ENCODE measurements at places on chromosomes 3 and 15. TPM values are rescaled to one million over a fixed set of nuclear protein-coding genes. Genes with fewer than 3 reads are reported as not detected.

GRCh38 chr3:8500989-8501370, 643 bp upstream of the LMCD1 start:
- no peak for DNase-seq

DNA sequence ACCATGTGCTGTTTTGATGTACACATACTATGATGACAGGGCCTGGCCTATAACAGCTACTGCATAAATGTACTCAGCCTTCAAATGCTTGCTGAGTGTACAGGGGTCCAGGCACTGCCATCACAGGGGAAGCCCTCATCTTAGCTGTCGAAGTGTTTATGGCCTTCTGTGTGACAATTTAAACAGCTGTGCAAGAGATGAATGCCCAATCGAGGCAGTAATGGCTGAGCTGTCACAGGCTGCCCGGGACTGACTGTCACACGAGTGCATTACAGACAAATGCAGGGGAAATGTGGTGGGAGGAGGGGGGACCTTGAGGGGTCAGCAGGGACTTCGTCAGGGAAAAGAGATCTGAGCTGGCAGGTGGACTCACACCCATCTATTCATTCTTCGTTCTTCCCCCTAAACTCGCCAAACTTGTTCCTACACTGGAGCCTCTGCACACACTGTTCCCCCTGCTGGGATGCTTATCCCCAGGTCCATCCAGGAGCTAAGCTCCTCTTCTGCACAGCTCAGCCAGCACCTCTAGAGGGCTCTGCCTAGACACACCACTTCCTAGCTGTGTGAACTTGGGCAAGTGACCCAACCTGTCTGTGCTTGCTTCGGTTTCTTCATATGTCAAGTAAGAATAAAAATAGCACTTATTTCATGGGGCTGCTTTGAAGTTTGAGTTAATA, 156.2 kb upstream of the IQSEC1 start:
- DNase-seq = no peak

DNA sequence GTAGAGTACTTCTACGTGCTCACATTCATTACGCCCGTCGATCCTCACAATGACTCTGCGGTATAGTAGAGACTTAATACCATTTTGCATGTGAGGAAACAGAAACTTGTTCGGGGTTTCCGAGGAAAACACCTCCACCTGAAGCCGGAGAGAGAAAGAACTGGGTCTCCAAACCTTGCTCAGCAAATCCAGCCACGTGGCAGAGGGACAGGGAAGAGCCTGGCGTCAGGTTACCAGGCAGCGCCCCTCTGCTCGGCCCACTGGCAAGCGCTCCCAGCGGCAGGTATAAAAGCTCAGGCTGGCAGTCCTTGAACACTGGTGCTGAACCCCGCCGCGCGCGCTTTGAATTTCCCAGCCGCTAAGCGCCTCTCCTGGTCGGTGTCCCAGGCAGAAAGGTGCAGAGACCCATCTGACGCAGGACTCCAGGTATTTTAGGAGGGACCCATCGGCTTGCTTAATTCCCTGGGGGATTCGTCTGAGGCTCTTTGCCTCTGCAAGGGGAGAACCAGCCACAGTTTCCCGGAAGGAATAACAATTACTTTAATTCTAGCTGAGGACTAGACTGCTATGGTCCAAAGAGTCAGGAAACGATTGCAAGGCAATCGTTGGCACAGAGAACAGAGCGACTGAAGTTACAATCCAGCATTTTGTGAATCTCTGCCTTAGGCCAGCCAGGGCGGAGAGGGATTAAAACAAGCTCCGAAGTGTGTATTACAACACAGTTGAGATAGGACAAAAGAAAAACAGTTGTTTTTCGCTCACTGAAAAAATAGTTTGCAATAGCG, at the start of gene C2CD4A:
C2CD4A (plus strand) TSS at position 315 of the 785 bp plus-strand sequence. CDS start 637 bp downstream, outside the sequence.
- DNase-seq = peak; percentile 88

DNA sequence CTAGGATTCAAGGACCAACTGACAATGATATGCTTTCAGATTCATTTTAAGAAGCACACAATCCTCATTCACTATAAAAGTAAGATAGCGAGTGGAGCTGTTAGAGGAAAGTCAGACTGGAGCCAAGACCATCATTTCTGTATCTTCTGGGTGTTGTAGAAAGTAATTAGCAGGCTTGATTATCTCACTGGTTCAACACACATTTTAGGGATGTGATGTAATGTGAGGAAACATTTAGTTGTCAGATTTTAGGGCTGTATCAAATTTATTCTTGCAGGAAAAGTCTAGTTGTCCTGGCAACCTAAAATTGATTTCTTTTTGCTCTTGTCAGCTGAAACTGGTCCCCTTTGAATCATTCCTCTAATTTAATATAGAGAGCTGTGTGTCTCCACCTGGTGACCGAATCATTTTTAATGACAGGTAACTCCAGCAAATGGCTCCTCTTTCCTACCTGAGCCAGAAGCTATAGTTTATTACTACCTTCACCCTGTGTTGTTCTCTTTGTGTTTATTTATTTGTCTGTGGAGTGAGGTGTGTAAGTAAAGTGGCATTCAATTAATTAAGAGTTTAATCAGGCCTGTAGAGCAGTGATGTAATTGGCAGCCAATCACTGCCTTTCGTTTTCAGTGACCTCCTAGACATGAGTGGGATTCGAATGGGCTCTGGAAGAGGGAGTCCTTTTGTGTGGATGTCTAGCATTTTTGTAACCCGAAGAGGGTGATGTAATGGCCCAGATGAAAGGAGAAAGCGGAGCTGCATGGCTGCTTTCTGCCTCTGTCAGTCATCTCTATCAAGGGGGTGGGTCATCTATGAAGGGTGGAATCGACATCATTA, 125.8 kb downstream of the LPP start:
- no peak for DNase-seq

FILIP1L gene
- 168 TPM for polyA plus RNA-seq

ZNF639 gene
- 22.5 TPM for polyA plus RNA-seq

ARRDC4 gene
- polyA plus RNA-seq = 3.1 TPM

MUC4 gene
- 0.25 TPM for polyA plus RNA-seq

AGTR1 gene
- 1.4 TPM for polyA plus RNA-seq

Measured in aorta (tissue), 5 donors.